SK-MEL-5 (cell line): ENCODE measurements at places on chromosomes 11 and 22. TPM values are rescaled to one million over a fixed set of nuclear protein-coding genes. Genes with fewer than 3 reads are reported as not detected.

Gene TRIM66
- 5.8 and 6.5 TPM in 2 replicates for total RNA-seq

Gene ALG9
- total RNA-seq = 33.6 and 39.0 TPM in 2 replicates

Gene SLC6A5
- total RNA-seq = not detected in 2 replicates

Gene EFCAB6
- total RNA-seq = 0.29 and 0.55 TPM in 2 replicates

Gene ABCC8
- 0.32 TPM in 1 of 2 replicates, not detected in the other for total RNA-seq

Gene OR52N5
- not detected in 2 replicates for total RNA-seq

Gene OR52N2
- total RNA-seq = not detected in 2 replicates

Gene PLEKHB1
- total RNA-seq = 45.0 and 48.5 TPM in 2 replicates

Gene JRKL
- 4.2 and 4.9 TPM in 2 replicates for total RNA-seq

Gene PLAAT3
- 3.5 and 4.6 TPM in 2 replicates for total RNA-seq

Gene CECR2
- 4.8 and 5.7 TPM in 2 replicates for total RNA-seq

DNA sequence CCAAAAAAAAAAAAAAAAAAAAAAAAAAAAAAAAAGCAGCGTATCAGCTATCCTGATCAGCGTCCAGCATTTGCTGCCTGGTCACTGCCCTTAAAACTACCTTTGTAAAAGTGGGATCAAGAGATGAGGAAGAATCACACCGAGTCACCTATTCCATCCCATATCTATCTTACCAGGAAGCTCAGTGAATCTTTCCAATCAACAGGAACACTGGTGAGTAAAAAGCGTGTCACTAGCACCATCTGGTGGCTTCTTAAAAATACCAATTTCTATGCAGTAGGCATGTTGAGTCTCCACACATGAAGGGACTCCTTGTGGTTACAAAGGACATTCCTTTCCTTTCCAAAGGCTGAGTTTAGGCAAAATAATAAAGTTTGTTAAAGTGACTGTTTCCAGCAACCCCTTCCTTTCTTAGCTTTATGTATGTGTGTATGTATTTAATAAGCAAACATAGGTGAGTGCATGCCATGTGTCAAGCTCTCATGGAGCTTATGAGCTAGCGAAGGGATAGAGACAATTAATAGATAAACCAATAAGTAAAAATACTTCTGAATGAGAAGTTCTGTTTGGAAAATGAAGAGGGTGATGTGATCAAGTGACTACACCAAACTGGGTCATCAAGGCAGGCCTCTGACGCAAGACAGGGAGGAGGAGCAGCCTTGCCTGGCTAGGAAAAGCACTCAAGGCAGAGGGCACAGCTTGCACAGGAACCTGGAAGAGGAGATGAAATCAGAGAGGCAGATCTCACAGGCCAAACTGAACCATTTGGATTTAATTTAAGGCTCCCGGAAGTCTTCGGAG lies 13.9 kb upstream of the TP53AIP1 start:
- peak; percentile 82 for DNase-seq

DNA sequence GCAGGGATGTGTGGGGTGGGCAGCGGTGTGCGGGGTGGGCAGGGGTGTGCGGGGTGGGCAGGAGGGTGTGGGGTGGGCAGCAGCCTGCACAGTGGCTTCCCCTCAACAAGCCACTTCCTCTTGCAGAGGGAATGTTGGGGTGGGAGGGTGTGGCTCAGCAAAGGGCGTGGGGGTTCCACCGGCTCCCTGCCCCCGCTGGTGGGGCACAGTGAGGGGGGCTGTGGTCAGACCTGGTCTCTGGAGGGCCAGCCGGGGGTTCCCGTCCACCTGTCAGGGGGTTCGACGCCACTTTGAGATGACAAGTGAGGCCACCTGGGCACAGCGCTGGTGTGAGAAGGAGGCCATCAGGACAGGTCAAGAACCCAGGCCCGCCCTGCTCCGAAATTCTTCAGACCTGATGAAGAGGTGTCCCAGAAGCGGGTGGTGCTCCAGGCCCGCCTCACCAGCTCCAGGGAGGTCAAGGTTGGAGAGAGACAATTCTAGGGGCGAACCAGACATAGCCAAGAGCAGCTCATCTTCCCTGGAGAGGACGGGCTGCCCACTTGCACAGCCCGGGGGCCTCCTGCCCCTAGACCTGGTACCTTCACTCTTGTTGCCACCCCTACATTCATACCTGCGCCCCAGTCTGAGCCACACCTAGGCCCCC lies 1.3 kb downstream of the C11orf21 start:
- no peak for DNase-seq

DNA sequence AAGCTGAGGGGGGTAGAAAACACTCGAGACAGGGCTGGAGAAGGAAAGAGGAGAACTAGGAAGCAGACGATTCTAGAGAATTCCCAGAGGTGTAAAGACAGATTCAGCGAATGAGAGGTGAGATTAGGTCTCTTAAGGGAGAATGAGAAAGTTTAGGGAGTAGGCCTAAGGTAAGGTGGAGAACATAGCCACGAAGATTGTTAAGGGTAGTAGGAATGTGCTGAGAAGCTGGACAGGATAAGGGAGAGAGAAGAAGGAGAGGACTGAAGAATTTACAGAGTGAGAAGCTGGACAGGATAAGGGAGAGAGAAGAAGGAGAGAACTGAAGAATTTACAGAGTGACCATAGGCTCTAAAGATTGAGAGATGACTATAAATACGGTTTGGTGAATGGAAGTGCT lies 908 bp downstream of the PPME1 start:
- DNase-seq = peak; percentile 24

DNA sequence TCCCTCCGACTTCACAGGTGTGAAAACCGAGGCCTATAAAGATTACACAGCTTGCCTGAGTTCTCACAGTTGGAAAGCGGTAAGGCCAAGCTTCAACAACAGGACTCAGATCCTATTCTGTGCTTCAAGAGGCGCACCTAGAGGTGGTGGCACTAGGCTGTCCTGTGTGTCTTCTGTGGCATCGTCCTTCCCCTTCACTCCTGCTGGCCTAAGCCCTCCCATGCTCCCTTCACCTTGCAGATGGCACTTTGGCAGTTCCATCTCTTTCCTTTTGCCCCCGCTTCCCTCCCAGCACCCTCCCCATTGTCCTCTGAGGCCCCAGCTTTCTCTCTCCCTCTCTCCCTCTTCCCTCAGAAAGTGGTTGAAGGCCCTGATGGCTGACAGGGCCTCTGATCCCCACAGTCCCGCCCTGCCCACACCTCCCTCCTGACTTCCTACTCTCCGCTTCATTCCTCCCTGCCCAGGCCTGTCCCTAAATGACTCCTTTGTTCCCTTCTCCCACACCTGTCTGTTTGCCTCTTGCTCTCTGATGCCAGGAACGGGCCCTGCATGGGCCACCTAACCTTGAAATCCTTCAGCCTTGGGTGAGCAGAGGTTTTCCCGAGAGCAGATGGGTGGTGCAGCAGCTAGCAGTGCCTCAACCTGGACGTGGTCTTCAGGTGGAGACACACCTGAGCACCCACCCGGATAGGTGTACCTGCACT lies 5.8 kb downstream of the TRIM29 start:
- no peak for DNase-seq

- no peak for DNase-seq
Observed at GRCh38 chr22:50530580-50530876, 716 bp upstream of the TYMP start.

- no peak for DNase-seq
Observed at GRCh38 chr22:44305455-44305854, 7.3 kb downstream of the SHISAL1 start.

- no peak for DNase-seq
Observed at GRCh38 chr22:19696504-19697276, 17.6 kb upstream of the SEPTIN5 start.

GRCh38 chr22:27128461-27129085 lies 471.2 kb downstream of the MIAT start:
- DNase-seq = no peak

- DNase-seq = no peak
Observed at GRCh38 chr22:36643033-36643432, 60.5 kb downstream of the CACNG2 start.

DNA sequence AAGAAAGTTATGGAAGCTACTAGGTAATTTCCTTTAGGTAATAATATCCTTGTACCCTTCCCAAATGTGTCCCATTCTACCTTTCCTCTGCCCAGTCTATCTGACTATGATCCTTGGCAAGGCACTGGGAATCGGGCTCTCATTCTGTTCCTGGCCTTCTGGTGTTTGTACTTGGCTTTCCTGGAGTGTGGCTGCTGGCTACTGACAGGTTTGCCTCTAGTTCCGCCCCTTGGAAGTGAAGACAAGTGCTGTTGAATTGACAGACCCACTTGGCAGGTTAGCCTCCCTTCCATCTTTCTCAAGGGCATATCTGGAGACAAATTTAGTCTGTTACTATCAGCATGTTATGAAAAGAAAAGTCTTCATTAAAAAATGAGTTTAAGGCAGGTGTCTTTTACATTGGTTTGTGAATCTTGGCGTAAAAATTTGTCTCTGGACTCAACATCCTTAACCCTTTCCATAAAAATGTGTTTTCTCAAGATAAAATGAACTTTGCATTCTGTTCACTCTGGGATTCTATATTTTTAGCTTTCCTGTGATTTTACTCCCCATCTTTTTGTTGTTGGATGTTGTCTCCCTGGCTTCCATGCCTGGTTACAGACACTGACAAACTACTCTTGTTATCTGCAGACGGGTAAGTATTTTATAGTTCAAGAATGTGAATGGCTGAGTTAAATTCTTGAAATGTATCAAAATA lies 287.4 kb upstream of the PDGFD start:
- no peak for DNase-seq

GRCh38 chr11:7060868-7061267 lies 27.9 kb upstream of the RBMXL2 start:
- no peak for DNase-seq

DNA sequence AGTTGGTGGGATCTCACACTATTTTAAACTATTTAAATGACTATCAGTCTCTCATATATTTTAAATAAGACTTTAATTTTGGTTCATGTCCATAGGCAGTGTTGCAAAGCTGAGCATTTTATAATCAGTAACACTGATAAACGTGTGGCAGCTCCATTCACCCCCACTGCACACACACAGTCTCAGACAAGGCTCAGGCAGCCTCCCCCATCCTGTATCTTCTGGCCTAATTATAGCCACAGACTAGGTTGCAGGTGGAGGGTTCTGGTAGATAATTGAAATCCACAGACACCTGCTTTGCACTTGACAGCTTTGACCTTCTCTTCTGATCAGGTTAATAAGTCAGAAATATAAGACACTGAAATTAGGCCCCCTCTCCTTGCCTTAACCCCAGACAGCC lies 118.5 kb upstream of the LDLRAD3 start:
- DNase-seq = no peak

GRCh38 chr22:42976217-42976933 lies 38.6 kb downstream of the PACSIN2 start:
- DNase-seq = no peak
